ENCODE measurements at places on chromosomes 7 and 10. TPM values are rescaled to one million over a fixed set of nuclear protein-coding genes. Genes with fewer than 3 reads are reported as not detected.

- peaks cover 56% of the 10 kb centered on the region for H3K4me1 ChIP-seq
- H3K27me3 ChIP-seq, result no peaks in the 10 kb centered on the region
- DNase-seq, result no peak
- no peaks in the 10 kb centered on the region for H3K36me3 ChIP-seq
- no peak overlapping the region for H3K27ac ChIP-seq
Observed at GRCh38 chr7:105022458-105022857, 8.5 kb downstream of the KMT2E start.

DNA sequence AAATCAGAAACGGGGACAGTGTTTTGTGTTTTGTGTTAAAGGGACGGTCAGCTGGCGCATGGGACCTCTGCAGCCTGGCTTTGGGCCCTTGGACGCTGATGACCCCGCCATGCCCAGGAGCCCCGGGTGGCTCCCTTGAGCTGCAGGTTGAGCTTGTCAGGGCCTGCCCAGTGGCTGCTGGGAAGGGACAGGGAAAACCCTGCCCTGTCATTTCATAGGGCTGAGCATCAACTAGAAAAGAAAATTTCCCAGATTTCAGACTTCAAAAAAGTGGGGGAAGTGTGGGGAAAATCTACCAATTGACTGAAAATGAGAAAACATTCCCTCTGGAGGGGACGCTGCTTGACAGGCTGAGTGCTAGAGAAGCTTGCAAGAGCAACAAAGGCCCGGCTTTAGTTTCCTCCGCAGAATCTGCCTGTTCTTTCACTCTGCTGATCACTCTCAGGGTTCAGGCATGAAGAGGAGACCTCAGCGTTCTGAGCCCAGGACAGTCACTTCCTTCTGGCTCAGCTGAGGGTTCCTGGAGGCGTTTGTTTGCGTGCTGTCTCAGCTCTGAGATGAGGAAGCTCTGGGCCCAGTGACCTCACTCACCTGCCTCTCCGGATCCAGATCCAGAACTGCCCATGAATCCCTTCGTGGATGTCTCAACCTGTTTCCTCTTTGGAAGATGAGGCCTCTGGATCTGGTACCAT, 18.6 kb upstream of the DNAJB6 start:
- DNase-seq, result no peak
- peaks cover 1% of the 10 kb centered on the region for H3K27me3 ChIP-seq
- H3K4me3 ChIP-seq, result peak overlapping the region; percentile 42
- H3K4me1 ChIP-seq, result peaks cover 53% of the 10 kb centered on the region

DNA sequence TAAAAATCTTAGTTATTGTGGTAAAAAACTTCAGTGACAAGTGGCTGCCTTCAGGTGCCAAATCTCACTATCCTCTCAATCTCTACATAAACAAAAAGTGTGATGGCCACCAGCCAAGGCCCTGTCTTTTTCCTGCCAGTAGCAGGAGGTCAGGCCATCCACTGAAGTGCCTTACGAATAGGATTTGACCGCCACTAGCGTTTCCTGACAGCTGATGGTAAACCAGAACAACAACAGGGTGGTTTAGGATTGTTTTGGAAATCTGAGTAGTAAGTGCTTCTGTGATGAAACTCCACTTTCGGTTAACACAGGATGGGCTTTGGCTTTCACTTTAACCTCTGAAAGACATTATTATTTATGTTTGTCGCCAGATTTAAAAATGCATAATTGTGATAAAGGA, 55.7 kb upstream of the OGDHL start:
- no peak overlapping the region for H3K27ac ChIP-seq
- H3K36me3 ChIP-seq, result peaks cover 35% of the 10 kb centered on the region
- H3K27me3 ChIP-seq, result no peaks in the 10 kb centered on the region
- DNase-seq, result no peak
- H3K4me3 ChIP-seq, result no peak overlapping the region
- H3K4me1 ChIP-seq, result no peaks in the 10 kb centered on the region

FUOM gene
- total RNA-seq, result 64.2 TPM

GRCh38 chr10:11615396-11615795, 3.9 kb upstream of the USP6NL start:
- H3K4me1 ChIP-seq, result peaks cover 50% of the 10 kb centered on the region
- no peak overlapping the region for H3K27ac ChIP-seq
- H3K36me3 ChIP-seq, result no peaks in the 10 kb centered on the region
- no peaks in the 10 kb centered on the region for H3K27me3 ChIP-seq
- no peak for DNase-seq
- H3K4me3 ChIP-seq, result no peak overlapping the region
